Fibroblast of mammary gland (primary cell): ENCODE measurements at places on chromosomes 12 and 14.

DNA sequence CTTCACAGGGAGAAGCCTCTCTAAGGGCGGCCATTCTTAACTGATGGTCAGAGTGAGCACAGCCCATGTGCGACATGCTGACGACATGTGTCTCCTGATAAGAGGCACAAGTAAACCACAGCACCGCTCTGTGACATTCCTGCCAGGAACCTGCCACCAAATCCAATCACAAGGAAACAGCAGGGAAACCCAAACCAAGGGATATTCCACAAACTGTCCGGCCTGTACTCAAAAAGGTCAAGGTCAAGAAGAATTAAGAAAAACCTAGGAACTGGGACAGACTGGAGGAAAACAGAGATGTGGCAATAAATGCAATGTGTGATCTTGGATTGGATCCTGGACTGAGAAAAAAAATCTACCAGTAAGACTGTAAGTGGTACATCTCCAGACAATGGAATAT, 91.9 kb downstream of the SYNE3 start:
- peak; percentile 71 for DNase-seq

- DNase-seq = no peak
These were observed 264.7 kb downstream of the MED13L start for GRCh38 chr12:116012757-116013156.

DNA sequence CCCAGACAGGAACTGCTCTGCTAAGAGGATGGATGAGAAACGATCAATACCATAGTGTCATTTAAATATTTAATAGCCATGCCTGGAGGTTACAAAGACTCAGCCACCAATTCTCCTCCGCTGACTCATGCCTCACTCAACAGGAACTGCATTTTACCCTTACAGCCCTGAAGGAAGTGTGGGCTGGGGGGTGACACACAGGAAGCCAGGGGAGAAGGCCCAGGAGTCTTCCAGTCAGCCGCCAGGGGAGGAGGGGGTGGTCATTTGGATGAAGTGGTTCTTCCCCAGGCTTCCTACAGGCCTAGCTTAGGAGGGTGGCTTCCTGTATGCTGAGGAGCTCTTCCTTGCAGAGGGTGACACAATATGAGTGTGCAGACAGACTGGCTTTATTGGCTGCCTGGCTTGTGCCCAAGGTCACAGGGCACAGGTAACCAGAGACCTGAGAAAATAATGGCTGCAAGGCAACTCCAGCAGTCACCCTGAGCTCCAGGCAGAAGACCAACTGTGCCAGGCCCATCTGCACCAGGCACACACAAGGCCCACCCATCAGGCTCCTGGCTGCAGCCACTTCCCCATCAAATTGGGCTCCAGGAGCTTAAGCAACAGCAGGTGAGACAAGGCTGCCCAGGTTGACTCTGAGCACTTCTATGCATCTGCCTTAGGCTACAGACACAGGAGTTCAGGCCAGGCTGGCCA, 30.6 kb upstream of the RPLP0 start:
- DNase-seq = peak; percentile 96

DNA sequence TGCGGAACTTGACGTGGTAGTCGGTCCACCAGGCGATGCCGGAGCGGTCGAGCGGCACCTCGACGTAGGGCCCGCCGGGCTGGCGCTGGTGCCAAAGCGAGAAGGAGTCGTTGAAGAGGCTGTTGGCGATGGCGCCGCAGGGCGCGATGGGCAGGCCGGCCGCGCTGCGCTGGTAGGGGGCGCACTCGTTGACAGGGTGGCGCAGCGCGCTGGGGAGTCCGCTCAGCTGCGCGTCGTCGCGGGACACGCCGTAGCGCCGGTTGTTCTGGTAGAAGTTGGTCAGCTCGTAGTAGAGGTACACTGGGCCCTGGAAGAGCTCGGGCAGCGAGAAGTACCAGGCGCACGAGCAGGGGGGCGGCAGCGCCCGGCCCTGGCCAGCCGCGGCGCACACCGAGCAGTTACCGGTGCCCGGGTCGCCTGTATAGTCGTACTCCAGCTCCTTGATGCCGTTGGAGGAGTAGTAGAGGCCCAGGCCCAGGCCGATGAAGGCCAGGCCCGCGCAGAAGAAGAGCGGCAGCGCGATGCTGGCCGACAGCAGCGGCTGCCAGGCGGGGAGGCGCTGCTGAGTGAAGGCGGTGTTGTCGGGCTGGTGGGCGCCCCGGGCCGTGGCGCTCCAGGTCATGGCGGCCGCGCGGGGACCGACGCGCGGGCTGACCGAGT, 482 bp downstream of the TMEM30B start:
- no peak for DNase-seq

- DNase-seq = no peak
These were observed 372.9 kb upstream of the TMEM132C start for GRCh38 chr12:127893895-127894609.

GRCh38 chr14:69317102-69317755, 57.3 kb downstream of the GALNT16 start:
- DNase-seq = peak; percentile 99

DNA sequence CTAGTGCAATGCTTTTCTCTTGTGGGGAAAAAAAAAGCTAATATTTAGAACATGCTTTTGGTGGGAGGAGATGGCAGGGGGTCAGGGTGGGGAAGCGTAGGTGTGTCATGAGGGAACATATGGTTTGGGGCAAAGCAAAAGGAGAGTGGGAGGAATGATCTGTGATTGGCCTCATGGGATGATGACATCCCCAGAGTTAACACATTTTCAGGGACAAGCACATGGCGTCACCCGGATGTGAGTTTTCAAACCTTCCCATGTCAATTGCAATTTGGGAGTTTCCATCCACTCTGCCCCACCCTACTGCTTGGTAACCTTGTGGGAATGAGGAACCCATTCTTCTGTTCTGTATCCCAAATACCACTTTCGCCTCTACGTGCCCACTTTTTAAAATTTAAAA, 164.2 kb downstream of the SSPN start:
- DNase-seq = peak; percentile 34

DNA sequence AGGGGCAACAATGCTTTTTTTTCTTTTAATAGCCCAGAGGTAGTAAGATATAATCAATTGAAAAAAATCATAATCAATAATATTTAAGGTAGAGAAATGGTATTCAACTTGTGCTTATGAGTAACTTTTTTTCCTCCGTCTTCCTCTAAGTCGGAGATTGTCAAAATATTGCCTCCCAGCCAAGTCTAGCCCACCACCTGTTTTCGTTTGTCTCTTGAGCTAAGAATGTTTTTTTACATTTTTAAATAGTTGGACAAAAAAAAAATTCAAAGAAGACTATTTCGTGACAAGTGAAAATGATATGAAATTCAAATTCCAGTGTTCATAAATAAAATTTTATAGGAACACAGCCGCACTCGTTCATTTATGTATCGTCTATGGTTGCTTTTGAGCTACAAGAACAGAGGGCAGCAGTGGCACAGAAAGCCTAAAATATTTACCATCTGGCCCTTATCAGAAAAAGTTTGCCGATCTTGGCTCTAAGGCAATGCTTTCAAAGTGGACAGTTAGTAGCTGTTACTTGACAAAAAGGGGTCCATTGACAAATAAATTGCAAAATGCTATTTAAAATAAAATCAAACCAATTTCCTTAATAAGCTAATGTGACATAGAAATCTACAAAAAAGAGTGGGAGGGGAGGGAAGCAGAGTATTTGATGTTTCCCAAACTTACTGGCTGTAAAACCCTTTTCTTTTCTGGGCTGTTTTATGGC, 40.8 kb upstream of the MAX start:
- no peak for DNase-seq

GRCh38 chr12:109797905-109798669, 35.1 kb downstream of the TRPV4 start:
- DNase-seq = no peak

GRCh38 chr12:56297400-56297799, 2.7 kb downstream of the CS start:
- DNase-seq = no peak

DNA sequence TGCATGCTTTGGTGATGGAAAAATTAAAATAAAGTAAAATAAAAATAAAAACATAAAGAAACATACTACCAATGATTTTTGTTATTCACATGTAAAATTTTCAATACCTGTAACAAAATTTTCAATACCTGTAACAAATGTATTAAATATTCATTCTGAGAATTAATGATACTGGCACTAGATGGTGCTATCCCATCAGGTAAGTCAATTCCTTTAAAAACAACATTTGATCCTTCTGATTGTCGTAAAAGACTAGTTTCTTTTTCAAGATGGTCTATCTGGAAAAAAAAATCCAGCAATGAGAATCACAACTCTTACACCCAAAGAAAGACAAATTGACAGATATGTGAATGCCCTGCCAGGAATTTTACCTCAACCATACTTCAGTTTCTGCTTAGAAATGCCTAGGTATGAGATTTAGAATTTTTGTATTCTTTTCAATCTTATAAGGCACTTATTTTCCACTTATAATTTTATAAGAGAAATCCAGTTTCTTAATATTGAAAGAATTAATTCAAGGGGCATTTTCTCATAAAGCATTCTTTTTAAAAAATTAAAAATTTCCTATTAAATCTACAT, 30.7 kb downstream of the CEP290 start:
- peak; percentile 70 for DNase-seq

DNA sequence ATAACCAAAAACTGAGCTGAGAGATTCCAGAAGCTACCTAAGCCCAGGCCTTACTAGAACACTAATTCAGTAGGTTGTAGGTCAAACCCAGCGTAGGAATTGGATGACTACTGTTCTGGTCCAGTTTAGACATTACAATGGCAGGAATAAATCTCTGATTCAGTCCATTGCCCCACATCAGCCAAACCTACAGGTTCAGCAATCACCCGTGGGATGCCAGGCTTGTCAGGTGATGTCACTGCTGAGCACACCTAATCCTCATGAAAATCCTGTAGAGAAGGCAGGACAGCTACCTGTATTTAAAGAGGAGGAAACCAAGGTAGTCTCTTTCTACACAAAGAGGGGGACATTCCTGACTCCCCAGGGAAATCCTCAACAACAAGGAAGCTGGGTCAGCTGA, 63.7 kb downstream of the RFX4 start:
- DNase-seq = no peak

DNA sequence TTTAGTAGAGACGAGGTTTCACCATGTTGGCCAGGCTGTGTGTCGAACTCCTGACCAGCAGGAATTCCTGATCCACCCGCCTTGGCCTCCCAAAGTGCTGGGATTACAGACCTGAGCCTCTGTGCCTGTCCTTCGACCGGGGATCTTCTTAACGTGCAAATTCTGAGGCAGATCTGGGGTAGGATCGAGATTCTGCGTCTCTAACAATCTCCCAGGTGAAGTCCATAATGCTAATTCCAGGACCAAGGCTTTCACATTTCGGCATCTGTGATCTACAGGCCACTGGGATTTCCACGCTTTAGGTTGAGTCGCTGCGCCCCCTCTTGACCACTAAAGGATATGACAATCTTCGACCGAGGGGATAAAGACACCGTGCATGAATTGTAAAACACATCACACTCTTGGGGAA, 24.8 kb downstream of the FOS start:
- DNase-seq = peak; percentile 72

- DNase-seq = no peak
These were observed 90.4 kb downstream of the SRRM4 start for GRCh38 chr12:119071638-119072231.

- DNase-seq = no peak
These were observed 64.6 kb downstream of the SUSD6 start for GRCh38 chr14:69675877-69676416.
